Left renal pelvis (tissue), 4 donors: ENCODE measurements at places on chromosomes 3 and 15. TPM values are rescaled to one million over a fixed set of nuclear protein-coding genes. Genes with fewer than 3 reads are reported as not detected.

The FXR1 gene
- 235 TPM for polyA plus RNA-seq

The NANOGP8 gene
- 0.21 TPM for polyA plus RNA-seq

GRCh38 chr15:27214032-27214431 lies 243.1 kb downstream of the GABRG3 start:
- no peak for DNase-seq

DNA sequence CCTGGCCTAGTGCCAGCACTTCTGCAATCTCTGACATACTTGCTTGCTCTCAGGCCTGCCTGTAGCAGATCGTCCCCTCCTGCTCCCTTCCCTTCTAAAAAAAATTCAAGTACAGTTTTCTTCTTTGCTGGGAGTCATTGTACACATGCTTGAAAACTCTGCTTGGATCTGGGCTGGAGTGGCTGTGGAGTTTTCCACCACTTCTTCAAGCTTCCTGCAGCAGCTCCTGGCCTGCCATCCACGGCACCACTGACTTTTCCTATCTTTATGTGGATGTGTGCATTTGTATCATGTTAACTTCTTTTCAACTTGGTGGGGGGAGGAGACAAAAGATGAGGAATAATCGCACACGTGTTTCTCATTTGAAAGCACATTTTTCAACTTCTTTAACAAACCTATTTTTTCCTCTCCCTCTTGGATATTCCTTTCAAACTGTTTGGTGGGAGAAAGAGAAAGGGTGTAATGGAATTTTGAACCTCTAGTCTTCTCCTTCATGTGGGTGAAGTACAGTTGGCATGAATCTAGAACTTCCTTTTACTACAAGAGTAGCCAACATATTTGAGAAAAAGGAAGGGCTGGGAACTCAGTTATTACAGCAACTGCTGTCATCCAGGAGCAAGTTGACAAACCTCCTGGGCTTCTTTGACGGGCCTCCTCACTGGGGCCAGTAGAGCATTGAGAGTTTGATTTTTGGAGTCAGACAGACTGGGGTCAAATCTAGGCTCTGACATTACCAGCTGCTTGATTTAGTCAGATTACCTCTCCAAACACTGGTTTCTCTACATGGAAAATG lies 61.2 kb upstream of the LRTM1 start:
- DNase-seq, result peak; percentile 36

- no peak for DNase-seq
These were observed 108.3 kb upstream of the FRMD4B start for GRCh38 chr3:69494185-69494584.
